ENCODE measurements at places on chromosomes 3 and 15.

DNA sequence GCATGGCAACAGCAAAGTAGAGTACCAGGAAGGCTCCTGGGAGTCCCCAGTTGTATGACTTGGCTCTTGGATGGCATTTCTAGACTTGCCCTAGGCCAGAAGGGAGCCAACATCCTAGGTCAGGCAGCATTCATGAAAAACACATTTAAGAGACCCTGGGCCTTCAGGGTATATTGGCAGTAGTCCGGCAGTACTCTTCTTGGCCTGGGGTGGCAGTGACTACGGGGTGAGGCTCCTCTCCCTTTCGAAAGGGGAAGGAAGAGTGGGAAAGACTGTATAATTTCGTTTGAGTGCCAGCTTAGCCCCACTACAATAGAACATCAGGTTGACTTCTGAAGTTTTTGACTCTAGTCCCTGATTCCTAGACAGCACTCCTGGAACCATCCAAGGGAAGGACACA, 136.4 kb downstream of the ZIC4 start:
- no peak for DNase-seq

DNA sequence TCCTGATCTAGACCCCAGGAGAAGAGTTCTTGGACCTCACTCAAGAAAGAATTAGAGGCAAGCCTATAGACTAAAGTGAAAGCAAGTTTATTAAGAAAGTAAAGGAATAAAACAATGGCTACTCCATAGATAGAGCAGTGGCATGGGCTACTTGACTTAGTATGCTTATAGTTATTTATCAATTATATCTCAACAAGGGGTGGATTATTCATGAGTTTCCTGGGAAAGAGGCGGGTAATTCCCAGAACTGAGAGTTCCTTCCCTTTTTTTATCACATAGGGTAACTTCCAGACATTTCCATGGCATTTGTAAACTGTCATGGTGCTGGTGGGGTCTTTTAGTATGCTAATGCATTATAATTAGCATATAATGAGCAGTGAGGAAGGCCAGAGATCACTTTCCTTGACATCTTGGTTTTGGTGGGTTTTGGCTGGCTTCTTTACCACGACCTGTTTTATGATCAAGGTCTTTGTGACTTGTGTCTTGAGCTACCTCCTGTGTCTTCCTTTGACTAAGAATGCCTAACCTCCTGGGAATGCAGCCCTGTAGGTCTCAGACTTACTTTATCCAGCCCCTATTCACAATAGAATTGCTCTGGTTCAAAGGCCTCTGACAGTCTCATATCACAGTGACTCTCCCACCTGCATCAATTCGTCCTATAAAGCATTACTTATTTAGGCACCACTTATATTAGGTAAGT, 35.3 kb upstream of the PLSCR2 start:
- no peak for DNase-seq

DNA sequence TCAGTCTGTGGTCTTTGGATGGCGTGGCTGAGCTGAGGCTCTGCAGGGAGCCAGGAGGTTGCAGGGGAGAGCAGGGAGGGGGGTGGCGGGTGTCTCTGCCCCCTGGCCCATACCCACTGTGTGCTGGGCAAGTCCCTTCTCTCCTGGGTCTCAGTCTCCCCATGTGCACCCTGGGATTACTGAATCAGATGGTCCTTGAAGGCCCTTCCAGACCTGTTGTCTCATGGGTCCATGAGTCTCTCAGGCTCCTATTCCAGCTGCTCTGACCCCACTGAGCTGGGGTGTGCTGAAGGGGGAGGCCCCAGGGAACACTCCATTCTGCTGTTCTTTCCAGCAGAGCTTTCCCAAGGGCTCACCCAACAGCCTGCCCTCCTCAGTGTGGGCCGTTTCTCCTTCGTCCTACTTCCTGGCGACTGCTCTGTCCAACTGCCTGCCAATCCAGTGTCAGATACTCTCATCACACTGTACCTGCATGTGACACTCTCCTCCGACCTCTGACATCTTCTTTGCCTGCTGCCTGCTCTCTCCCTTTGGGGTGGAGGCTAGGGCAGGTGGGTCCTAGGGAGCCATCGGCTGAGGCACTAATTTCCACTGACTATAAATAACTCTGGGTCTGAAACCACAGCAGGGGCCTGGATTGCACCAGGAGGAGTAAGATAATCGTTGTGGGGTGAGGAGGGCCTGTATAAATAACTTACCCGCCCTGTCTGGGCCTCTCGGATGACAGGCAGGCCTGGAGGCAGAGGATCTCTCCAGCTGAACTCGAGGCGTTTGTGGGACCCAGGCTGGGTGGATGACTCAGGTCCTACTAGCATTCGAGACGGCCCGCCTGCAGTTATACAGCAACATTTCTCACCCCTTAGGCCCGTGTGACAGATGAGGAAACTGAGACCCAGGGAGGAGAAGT, 67.1 kb downstream of the ATP2B2 start:
- DNase-seq = peak; percentile 67

DNA sequence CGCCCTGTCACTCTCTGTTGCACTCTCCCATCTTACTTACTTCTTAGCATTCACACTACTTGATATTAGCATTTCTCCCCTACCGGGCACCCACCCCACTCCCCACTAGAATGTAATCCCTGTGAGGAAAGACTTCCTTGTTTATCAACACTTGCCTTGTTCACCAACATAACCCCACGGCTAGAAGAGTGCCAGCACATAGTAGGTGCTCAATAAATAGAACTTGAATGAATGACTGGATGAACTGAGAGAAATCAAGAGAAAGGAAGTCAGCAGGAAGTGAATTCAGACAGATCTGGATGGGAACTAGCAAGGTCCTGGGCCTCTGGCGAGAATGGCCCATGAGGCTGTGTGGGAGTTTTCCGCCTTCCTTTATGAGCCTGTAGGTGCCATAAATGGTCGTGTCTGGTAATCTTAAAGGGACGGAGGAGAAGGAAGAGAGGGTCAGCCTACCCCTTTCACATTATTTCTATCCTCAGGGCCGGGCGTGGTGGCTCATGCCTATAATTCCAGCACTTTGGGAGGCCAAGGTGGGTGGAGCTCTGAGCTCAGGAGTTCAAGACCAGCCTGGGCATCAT, 42.4 kb upstream of the HERC1 start:
- DNase-seq = no peak

GRCh38 chr3:40044487-40044886, 235.1 kb downstream of the MYRIP start:
- DNase-seq = peak; percentile 96

- no peak for DNase-seq
Observed at GRCh38 chr15:90016721-90017120, 15.6 kb downstream of the ZNF710 start.

GRCh38 chr3:153456833-153457545, 295.0 kb downstream of the RAP2B start:
- DNase-seq = no peak

DNA sequence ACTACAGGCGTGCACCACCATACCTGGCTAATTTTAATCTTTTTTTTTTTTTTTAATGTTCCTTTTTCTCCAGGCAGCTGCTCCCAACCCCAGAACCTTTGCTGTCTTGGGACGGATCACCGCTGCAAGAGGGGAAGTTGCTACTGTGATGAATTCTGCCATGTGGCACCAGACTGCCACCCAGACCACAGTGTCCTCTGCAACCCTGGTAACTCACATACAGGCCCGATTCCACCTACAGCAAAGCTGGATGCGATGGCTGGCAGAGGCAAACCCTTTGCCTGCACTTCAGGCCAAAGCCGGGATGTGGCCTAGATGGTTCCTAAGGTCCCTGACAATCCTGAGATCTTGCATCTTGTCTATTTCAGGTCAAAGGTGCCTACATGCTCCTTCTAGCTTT, 12.7 kb upstream of the MUC20 start:
- no peak for DNase-seq

GRCh38 chr15:38859574-38859973, 295.0 kb upstream of the RASGRP1 start:
- DNase-seq = no peak

- no peak for DNase-seq
Observed at GRCh38 chr15:77580996-77581682, 51.6 kb downstream of the LINGO1 start.

DNA sequence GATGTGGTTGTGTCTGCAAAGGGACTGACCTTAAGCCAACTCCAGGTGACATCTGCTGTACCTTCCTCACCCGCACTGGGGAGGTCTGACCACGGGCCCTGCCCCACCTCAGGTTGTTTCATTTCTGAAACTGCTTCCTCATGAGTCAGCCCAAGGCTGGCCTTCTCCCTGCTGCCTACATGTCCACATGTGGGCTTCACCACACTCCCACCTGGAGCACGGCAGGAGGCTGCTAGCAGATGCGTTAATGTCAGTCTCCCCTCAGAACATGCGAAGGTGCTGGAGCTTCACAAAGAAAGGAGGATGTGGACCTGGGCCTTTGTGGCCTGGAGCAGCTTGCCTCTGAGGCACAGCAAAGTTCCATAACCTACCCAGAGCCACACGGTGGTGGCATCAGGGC, 69.4 kb upstream of the PLXNA1 start:
- DNase-seq = no peak

- DNase-seq = no peak
Observed at GRCh38 chr3:172647080-172647479, 63.8 kb downstream of the NCEH1 start.

DNA sequence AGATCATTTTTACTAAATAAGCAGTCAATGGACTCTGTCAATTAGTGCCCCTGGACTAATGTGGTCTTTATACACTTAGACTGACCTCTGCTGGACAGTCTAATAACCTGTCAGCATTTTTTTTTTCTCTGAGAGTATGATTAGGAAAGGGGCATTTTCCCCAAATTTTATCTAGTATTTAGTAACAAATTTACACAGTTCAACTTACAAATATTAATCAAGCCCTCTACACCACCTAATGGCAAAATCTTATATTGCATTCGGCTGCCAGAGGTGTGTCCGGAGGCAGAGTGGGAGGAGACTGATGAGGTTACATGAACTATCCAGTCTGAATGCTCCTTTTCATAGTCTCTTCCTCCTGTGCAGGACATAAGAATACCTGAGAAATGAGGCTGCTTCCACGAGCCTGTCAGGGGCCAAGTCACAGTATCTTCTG, 36.0 kb upstream of the COLQ start:
- DNase-seq = peak; percentile 51

DNA sequence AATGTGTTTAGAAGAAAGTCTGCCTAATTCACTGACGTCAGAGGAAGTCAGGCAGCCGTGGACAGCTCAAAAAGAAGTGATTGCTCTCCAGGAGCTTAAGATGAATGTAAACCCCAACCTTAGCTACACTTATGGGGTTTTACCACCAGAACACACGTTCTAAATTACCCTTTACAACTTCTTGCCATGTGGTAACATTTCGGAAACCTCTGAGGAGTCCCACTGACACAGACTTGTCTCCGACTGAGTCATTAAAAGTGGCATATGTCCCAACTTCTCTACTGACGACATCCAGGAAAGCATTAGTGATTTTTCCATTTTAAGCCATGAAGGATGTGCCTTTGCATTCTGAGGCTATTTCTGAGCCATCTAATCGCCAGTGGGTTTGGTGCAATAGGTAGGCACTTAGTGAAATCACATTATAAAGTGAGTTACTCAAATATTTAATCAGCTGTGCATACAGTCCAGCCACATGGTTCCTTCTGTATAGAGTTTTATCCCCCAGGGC, 32.4 kb downstream of the C2CD4A start:
- peak; percentile 82 for DNase-seq

GRCh38 chr3:119170821-119171220, 2.6 kb upstream of the UPK1B start:
- no peak for DNase-seq

DNA sequence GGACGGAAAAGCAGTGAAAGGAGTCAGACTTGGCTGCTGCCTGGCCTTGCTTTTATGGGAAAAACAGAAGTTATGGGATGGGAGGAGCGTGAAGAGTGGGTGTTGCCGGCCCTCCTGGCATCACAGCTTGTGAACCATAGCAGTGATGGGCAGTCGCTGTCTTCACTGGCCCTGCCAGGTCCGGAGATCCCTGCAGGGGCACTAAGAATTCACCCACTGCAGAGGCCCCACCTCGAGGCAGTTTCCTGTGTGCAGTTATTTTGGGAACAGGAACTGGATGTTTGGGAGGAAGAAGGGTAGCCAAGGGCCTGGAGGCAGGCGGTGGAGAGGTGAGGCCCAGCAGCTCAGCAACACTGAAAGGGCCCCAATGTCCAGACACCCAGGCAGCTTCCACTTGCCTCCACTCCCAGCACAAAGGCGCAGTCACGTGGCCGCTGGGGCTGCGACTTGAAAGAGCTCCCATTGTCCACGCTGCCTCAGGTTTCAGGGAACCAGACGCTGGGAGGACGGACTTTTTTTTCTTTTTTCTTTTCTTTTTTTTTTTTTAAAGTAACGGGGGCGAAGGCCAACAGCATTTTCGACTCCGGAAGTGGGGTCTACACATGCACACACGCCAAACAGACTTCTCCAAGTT, 255.6 kb downstream of the ZNF621 start:
- DNase-seq = no peak

DNA sequence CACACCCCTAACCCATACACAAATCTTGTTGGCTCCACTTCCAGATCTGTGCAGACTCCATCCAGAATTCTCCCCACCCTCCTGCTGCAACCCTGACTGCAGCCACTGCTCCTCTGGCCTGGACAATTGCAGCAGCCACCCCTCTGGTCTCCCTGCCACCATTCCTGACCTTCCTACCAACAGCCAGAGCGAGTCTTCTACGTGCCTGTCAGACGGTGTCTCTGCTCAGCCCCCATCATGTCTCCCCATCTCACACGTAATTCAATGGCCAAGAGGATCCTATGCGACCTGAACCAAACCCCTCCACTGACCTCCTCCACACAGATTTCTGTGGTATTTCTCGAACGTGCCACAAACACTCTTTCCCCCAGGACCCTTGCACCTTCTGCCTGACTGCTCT, 103.3 kb downstream of the TPRA1 start:
- DNase-seq = no peak

DNA sequence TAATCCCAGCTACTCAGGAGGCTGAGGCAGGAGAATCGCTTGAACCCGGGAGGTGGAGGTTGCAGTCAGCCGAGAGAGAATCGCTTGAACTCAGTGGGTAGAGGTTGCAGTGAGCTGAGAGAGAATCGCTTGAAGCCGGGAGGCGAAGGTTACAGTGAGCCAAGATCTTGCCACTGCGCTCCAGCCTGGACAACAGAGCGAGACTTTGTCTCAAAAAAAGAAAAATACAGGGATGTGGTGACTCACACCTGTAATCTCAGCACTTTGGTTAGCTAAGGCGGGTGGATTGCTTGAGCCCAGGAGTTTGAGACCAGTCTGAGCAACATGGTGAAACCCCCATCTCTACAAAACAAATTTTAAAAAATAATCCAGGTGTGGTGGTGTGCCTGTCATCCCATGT, 26.8 kb downstream of the UBE2E1 start:
- no peak for DNase-seq

- DNase-seq = no peak
Observed at GRCh38 chr3:104612218-104612617, 754.5 kb upstream of the ALCAM start.

DNA sequence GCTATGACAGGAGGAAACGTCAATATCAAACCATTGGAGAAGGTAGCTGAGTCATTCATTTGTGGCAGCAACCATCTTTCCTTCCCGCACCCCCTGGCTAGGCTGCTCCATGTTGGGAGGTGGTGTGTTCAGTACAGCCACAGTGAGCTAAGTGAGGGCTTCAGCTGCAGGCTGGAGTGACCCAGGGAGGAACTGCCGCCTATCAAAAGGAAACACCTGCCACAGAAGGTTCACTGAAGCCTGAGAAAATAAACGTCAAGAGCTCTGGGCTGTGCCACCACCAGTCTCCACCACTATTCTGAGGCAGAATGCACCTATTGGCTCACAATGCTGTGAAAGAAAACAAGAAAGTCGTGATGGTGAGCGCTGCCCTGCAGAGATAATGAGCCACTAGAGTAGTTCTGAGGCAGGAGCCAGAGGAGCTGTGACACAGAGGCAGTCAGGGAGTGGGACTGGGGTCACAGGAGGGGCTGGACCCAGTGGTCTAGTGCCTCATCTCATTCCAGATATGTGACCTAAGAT, 34.8 kb upstream of the CD47 start:
- DNase-seq = no peak

- DNase-seq = no peak
Observed at GRCh38 chr3:43418601-43419272, 132.4 kb downstream of the SNRK start.
